Stimulated activated CD4-positive, alpha-beta T cell treated with anti-CD3 and anti-CD28 coated beads, Interleukin-12 subunit alpha, Interleukin-12 subunit beta, amount 100 ng/mL, for 4 hours (primary cell): ENCODE measurements at places on chromosomes 2 and 18.
A peak's percentile ranks its signal among the peaks of the same experiment; 100 is the strongest.

- no peak for DNase-seq
Observed at GRCh38 chr2:24521975-24522639, 31.1 kb downstream of the NCOA1 start.

DNA sequence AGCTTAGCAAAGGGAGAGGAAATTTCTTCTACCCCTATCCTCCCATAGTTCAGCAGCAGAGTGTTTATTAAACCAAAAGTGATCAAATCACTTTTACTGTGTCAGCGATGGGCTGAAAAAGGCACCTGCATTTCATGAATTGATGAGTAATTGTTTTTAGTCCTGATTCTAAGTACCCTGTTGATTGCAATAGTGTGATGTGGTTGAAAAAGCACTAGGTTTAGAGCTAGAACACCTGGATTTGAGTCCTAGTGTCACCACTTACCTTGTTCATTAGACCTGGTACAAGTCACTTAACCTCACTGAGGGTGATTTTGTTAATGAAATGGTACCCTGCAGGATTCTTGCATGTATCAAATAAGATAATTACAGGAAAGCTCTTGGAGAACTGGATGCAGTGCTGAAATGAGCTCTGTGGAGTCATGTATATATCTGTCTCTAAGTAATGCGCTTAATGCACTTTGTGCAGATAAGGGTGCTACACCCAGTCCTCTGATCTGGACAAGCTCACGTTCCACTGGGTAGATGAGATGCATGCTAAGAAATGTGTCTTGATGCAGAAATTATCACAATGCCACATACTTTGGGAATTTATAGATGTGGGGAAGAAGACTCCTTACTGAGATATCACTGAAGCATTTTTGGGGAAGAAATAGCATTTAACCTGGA is 289.6 kb downstream of the PARD3B start:
- DNase-seq = no peak

DNA sequence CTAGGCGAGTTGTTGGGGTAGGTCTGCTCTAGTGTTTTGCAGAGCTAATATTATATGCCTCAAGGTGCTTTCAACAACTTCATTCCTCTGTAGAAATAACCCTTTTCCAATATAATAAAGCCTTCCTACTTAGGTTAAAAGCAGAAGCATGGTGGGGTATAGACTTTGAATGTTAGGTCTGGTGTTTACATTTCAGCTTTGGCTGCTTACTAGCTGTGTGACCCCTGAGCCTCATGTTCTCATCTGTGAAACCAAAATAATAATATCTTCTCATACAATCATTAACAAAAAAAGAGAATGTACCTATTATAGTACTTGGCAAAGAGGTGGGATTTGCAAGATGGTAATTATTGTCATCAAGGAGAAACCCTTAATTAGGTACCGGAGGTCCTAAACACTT is 386.6 kb downstream of the NBAS start:
- DNase-seq = no peak

DNA sequence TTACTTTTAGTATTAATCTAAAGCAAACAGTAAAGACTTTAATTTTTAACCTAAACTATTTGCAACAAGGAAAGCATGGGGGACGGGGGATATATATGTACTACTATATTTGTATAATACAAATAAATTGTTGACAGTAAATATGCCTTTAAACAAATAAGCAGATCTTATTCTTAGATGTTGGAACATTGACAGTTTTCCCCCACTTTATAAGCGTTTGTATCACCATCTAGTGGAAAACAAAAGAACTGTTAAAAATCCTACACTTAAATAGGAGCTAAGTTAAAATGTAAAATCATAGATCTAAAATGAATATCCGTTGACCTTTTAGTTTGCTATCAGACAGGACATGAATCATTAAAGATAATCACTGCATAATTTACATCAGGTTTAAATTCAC is 50.0 kb downstream of the RBBP8 start:
- DNase-seq = no peak

DNA sequence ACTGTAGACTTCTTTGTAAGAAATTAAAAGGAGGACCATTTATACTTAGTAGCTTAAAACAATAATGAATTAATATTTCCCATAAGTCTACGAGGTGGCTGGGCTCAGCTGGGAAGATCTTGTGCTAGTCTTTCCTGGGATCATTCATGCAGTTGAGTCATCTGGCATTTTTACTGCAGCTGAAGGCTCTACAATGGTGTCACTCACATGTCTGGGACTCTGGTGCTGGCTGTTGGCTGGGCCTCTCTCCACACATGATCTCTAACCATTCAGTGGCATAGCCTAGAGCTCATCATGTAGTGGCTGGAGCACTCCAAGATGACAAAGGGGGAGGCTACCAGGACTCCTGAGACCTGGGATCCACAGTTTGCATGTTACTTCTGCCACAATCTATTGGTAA is 35.5 kb downstream of the CLASP1 start:
- DNase-seq = no peak

DNA sequence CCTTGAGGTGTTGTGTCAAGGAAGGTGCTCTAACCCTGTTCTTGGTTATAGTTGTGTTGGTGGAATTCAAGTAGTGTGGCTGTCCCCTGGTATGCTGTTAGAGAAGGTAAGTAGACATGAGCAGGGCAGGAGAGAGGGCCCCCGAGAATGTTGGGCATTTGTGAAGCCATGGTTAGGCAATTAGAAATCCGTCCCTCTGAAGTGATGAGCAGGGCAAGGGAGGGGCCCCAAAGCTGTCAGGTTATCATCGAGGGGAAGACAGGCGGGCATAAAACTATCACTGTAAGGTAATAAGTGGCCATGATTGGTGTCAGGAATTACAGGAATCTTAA is 5.2 kb downstream of the XRCC5 start:
- no peak for DNase-seq

DNA sequence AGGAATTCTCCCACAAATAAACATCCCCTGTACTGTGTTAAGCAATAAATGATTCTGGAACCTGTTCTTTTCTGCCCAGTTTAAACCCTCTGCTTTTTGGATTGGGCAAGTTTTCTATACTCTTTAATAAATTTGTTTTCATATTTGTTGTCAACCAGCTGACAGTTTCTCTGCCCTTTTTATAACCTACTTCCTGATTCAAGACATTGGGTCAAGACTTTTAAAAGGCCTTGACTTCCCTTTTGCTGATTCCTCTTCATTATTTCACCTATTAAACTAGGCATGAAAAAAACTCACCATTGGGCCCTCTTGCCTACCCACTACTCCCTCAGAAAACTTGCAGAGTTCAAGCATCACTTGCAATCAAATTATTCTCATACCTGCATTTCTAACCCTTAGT is 459.5 kb downstream of the ARHGAP15 start:
- DNase-seq = no peak

DNA sequence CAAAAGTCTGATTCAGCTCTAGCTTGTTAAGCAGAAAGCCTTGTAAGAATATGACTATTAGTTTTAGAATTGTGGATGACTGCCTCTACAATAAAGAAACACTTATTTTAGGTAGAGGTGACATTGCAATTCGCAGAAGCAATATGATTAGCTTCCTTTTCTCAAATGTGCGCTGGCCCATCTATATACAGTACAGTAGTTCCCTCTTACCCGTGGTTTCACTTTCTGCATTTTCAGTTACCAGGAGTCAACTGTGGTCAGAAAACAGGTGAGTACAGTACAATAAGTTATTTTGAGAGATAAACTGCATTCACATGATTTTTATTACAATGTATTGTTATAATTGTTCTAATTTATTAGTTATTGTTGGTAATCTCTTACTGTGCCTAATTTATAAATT is 405.1 kb downstream of the GPD2 start:
- DNase-seq = no peak

DNA sequence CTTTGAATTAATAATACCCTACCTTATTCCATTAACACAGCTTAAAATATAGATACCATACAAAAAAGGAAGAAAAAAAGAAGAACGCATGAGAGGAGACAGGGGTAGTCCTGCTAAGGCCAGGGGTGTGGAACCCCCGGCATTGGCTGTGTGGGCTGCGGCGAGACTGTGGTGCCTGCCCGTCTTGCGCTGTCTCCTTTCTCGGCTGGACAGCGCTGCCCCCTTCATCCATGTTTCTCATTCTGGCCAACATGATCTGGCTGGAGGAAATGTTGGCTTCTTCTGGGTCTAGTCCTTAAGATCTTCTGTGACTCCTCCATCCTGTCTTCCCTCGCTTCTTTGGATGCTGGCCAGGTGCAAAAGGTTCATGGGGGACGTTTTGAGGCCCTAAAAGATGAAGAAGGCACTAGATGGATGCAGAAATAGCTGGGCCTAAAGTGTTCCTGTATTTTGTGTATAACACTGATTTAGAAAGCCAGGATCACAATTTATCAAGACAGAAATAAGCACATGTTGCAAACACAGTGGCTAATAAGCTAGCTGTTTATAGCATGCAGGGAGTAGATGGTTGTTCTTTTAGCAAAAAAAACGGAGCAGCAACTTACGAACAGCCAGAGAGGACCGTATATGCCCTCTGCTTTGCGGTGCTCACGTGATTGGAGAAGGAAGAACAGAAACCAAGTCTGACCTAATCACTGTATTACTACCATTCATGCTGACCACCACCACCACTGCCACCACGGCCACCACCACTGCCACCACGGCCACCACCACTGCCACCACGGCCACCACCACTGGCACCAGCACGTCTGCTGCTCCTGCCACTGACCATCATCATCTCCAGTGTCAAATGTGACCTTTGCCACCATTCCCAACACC is 71.7 kb upstream of the ASB18 start:
- no peak for DNase-seq

DNA sequence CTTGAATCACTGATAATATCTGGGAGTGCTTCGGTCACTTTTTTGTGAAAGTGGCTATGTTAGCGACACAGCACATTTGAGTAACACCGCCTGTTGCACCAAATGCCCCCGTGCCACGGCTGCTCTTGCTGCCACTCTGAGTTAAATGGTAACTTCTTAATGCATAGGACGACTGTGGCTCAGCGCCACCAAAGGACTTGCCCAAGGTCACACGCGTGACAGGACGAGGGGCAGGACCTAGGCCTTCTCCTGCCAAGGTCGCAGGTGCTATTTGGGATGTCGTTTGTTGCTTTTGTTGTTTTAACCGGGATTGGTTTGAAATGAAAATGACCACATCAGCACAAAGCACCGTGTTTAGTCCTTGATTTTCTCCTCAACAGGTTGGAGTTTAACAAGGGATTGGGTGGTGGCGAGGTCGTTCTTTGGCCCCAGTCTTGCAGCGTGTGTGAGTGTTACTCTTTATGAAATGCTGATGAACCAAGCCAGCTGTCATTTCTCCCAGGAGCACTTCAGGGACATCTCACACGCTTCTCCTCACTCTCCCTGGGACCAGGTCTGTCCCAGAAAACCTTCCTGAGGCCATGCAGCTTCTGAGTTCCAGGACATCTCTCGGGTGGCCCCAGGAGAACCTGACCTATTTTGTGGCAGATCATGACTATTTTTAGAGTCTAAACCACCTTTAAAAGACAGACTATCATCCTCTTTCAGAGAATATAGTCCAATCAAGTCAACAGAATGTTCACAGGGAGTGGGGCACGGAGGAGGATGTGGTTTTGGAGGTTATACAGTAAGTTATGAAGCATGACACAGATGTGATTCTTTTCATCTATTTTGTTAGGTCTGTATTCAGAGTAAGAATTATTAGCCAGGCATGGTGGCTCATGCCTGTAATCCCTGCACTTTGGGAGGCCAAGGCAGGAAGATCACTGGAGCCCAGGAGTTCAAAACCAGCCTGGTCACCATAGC is 49.9 kb downstream of the MTCL1 start:
- DNase-seq = no peak

DNA sequence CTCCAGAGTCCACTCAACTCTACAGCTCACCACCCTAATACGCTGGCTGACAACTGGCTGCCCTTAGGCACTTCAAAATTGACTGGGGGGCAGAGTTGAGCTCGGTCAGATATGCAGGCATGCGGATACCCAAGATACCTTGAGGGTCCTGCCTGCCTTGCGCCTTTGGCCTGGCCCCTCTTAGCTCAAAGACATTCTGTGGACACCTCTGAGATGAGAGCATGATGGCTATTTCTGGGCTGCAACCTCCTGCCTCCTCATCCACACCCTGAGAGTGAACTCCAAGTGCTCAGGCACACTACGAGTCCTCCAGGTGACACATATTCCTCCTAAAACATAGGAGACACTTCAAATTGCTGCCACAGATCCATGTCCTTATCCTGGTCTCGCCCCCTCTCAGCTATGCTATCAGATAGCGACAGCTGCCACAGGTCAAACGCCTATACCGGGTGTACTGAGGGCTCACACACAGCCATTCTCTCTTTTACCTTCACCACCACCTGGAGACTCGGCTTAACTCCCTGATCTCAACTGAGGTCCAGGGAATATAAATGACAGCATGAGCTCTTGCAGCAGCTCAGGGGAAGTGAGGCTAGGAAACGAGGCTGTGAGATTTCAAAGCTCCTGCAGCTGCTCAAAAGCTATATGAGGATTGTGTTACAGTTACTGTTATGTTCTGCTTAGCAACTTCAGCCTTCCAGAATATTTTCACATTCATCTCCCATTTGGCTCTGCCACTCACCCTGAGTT is 60.5 kb upstream of the TEX51 start:
- no peak for DNase-seq

DNA sequence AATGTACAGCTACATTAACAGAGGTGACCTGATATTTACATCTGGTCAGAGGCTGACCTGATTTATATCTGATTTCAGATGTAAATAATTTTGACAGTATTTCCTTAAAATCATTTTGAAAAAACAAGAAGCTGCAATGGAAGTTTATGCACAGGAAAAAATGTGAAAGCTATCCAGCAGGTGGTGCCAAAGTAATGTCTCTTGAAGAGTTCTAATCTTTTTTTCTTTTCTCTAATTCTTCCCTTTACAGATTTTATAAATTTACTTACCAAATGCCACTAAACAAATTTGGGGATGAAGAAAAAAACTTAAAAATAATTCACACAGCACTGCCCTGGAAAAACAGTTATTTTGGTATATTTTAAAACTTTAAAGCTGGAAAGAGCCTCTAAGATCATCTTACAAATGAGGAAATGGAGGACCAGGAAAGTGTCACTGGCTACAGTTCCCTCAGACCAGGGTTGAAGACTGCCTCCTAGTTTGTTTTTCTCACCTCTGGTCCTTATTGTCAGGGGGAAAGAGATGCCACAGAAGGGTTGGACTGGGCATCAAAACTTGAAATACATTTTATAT is 16.4 kb upstream of the FBLN7 start:
- DNase-seq = peak; percentile 32

GRCh38 chr2:3289526-3289925 is 88.1 kb downstream of the EIPR1 start:
- DNase-seq = no peak

GRCh38 chr2:83823229-83823628 is 635.9 kb downstream of the SUCLG1 start:
- DNase-seq = no peak

DNA sequence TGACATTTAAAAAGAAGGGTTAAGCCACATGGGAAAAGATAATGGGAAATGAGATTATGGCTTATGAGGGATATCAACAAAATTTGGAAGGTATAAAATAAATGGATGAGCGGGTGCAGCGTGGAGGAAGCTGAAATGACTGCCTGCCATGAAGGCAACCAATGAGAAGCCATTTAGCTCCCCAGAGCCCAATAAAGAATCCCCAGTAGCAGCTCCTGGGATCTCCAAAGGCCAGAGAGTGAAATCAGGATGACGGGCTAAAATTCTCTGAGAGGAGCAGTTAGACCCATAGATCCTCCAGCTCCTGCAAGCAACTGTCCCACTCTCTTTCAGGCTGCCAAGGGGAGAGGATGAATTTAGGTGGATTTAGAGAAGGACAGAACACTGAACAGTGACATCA is 12.9 kb upstream of the MAPRE3 start:
- no peak for DNase-seq
